NCI-H1048 (cell line): ENCODE measurements at places on chromosomes 12 and 14.
A peak's percentile ranks its signal among the peaks of the same experiment; 100 is the strongest.

- DNase-seq = no peak
These were observed 96.1 kb upstream of the IFNG-AS1 start for GRCh38 chr12:67893022-67893580.

- peak; percentile 57 for DNase-seq
These were observed at the start of gene RERG for GRCh38 chr12:15220915-15221885. RERG (minus strand) TSS chr12:15221417; CDS start chr12:15217489, 3,928 bp downstream.

DNA sequence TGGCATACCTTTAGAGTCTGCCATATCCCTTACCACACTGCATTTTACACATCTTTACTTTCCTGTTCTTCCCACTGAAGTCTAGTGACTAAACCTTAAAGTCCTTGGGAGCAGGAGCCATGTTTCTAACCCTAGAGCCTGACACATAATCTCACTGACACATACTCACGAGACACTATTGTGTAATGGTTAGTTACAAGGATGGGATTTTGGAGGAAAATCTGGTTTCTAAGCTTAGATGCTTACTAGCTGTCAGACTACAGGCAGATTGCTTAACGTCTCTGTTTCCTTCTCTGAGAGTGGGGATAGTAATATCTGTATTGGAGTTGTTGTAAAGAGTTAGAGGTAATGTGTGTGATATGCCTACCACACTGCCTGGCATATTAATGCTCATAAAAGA is 6.2 kb upstream of the DYRK4 start:
- DNase-seq = no peak

GRCh38 chr14:23829736-23830471 is 123.7 kb upstream of the DHRS4 start:
- DNase-seq = no peak

DNA sequence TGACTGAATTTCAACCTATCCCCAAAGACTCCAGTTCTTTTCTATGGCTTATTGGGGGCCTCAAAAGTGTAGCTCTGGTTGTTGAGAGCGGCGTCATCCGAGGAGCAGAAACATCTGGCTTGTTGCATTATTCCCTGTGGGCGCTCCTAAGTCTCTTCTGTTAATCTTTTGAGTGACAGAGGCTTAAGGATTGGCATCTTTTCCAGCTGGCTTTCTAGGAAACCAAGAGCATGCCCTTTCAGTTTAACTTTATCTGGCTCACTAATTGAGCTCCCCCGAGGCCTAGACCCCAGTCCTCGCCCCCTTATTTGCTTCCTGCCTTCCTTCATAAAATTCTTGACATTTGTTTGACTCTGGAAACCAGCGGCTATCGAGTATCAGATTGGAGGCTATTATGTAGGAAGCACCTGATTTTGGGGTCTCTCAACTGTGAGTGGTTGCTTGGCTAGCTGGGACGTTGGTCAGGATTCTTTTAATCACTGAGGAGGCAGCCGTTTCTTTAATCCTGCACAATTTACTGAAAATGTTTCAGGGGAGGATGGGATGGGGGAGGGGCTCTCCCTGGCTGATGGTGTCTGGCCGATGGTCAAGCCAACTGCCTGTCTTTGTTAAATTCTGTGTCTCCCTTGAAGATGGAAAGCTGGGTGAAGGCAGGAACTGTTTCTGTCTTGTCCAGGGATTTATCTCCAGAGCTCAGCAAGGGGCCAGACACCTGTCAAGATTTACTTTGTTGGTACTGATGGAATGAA is 3.1 kb downstream of the SMOC1 start:
- no peak for DNase-seq

GRCh38 chr12:119235197-119235751 is 56.5 kb downstream of the HSPB8 start:
- DNase-seq = no peak

DNA sequence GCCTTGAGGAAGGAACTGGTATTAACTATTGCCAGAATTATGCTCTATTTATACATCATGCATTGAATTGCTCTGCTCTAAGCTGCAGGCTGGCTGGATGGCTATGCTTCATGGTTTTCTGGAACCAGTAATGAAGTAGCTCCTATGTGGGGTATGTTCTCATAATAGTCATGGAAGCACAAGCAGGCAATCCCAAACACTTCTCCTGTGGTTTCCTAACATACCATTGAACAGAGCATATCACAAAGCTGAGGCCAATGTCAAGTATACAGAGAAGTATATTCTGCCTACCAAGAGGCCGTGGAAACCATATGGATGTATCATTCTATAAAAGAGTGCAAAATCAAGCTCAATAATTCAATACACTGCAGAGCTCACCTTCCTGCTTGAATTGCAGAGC is 1752.4 kb upstream of the FLRT2 start:
- DNase-seq = no peak

DNA sequence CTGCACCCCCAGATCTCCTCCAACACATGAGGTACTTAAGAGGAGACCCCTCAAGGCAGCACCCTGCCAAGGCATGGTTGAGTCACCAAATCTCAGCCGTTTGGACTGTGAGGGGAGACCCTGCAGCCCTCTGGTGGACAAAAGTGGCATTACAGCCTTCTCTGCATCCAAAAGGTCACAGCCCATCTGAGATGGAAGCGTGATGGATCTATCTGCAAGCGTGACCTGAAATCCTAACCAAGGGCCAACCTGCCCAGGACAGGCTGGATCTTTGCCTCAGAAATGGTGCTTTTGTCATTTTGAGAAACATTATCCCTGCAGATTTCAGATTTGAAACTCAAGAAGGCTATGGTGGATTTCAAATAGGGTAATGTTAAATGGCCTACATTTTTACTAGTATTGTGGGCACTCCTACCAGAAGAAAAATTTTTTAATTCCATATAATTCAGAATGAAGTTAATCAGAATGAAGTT is 23.7 kb upstream of the DHRS4 start:
- peak; percentile 30 for DNase-seq

GRCh38 chr14:100669468-100669867 is 57.2 kb upstream of the DLK1 start:
- no peak for DNase-seq

- no peak for DNase-seq
These were observed 145.9 kb downstream of the NRXN3 start for GRCh38 chr14:78316052-78316451.

DNA sequence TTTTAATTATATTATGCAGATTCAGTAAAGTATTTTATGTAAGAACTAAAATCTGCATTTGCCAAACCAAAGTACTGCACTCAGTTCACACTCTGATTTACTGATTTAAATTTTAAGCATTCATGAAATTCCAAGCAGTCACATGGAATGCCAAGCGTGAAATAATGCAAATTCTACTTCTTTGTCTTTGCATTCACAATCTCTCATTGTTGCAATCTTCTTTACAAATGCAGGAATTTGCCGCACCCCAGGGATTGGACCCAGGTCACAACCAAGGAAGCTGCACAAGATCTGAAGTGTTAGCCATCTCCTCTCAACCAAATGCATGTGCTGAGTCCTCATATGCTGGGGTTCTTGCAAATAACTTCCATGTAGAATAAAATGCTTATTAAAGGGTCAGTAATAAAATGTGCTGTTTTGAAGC is 71.9 kb downstream of the TUNAR start:
- DNase-seq = no peak

DNA sequence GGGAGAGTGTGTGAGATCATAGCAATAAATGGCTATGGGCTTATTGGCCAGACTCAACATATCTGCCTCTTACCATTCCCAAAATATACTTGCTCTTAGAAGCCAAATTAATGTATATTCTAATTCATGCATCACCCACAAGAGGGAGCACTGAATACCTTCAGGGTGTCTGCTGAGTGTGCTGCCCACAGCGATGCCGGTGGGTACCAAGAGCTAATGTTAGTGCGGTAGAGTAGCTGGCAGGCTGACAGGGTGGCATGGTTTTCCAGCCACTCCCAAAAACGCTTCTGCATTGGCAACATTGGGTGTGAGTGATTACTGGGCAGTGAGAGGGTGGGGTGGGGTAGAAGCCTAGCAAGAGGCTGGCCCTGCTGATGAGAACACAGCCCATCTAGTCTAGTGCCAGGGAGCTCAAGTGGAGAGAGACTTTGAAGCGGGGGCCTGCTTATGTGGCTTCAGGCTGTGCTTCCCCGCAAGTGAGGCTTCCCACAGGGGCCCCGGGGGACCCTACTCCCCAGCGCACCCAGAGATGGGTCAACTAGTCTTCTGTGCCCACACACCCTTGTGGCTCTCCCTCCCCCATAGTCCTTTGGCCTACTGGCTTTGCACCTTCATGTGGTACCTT is 9.2 kb upstream of the PLEKHD1 start:
- no peak for DNase-seq

- no peak for DNase-seq
These were observed 438.3 kb upstream of the SEL1L start for GRCh38 chr14:81971911-81972310.

- no peak for DNase-seq
These were observed 1490.8 kb upstream of the TMEM132C start for GRCh38 chr12:126776026-126776655.

GRCh38 chr14:23727566-23728335 is 91.6 kb downstream of the DHRS2 start:
- no peak for DNase-seq

- no peak for DNase-seq
These were observed 78.8 kb downstream of the FGD4 start for GRCh38 chr12:32478166-32478565.

GRCh38 chr12:25675808-25676207 is 122.7 kb upstream of the LMNTD1 start:
- no peak for DNase-seq

DNA sequence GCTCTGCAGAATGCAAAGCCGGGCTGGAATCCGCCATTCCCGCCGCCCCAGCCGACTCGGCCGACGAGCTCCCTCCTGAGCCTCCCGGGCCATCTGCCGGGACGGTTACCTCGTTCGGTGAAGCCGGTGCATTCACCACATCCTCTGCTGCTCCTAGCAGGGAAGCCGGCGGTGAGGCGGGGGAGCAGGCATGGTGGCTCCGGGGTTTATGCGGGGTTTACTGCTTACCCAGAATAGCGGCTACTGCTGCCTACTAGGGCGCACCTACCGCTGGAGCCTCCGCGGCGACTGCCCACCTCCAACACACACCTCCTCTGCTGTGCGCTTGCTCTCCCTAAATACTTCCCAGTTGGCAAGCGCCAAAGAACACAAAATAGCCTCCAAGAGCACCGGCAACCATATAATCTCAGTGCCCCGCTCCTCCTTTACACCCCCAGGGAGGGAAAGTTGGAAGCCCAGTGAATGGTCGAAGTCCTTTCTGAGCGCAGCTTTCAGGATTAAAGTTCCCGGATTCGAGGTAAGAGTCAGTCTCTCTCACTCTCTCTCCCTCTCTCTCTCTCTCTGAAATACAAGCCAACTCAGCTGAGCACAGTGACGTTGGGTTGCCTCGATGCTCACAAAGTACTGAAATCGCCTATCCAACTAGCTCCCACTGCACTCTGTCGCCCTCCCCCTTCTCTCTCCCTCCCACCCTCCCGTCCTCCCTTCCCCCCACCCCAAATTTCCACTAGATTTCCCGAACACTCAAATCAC is at the start of gene TBX5:
Gene TBX5, minus strand, starts transcription at position 626 of the 753 bp plus-strand sequence. CDS start 2,246 bp downstream, outside the sequence.
- DNase-seq = no peak

- DNase-seq = no peak
These were observed 85.7 kb upstream of the E2F7 start for GRCh38 chr12:77151030-77151429.

DNA sequence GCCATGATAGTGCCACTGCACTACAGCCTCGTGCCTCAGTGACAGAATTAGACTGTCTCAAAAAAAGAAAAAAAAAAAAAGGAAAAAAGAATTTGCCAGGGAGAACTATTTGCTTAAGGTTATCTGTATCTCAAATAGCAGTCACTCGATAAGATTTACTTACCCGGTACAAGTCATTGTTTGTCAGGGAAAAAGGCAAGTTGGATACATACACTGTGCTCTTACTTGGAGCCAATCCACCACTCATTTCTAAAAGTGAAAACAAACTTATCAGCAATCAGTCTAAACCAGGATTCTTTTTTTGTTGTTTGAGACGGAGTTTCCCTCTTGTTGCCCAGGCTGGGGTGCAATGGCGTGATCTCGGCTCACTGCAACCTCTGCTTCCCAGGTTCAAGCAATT is 2.0 kb downstream of the ZCRB1 start:
- DNase-seq = no peak

- DNase-seq = no peak
These were observed 1.9 kb upstream of the KRT18 start for GRCh38 chr12:52946797-52947547.

- DNase-seq = no peak
These were observed 636.4 kb downstream of the SLC6A15 start for GRCh38 chr12:84276215-84276614.

DNA sequence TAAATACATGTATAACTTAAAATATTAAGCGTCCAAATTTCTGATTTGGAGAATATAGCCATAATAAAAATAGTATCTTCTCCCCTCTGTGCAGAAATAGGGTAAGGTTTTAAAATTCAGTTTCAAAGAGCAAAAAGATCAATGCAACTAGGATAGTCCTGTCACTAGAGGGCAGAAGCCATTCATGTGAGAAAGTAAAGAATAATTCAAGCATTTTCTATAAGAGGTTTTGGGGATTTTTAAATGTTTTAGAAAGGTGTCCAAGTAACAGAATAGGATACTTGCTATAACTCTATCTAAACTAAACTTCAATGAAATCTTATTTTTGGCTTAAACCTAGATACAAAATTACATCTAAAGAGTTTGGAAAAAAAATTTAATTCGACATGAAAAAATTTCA is 50.3 kb downstream of the ADAMTS20 start:
- no peak for DNase-seq

DNA sequence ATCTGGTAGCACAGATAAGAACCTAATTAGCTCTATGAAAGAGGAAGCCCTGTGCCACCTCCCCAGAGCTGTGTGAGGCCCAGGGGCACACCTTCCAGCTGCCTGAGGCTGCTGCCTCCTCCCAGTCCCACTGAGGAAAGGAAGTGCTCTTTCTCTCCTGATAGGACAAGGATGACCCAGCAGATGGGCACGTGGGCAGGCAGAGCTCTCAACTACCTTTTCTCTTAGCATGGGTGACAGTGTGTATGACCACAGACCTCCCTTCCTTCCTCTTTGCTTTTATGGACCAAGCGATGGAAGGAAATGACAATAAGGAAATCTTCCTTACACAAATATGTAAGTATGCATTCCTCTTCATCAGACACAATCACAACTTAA is 127.6 kb upstream of the AMIGO2 start:
- no peak for DNase-seq

GRCh38 chr12:52791271-52792184 is 4.4 kb downstream of the KRT3 start:
- DNase-seq = no peak

GRCh38 chr12:54704202-54704601 is 56.0 kb upstream of the DCD start:
- no peak for DNase-seq

- DNase-seq = no peak
These were observed 67.8 kb downstream of the HMGA2 start for GRCh38 chr12:65891987-65892481.

DNA sequence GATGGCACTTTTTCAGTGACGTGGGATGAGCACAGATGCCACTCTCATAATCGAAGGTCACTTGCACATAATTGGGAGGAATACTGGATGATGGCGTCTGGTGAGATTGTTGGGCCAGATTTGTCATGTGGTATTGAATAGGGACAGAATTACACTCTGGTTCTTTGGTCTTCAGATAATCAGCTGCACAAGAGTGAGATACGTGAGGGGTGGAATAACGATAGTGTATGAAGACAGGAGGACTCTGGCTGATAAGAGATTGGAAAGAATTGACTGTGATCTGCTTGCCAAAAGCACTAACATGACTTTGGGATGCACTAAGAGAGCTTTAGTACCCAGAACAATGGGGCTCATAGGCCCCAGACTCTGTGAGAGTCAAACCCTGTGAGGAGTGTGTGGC is 7.0 kb upstream of the RABGGTA start:
- DNase-seq = no peak
